ENCODE measurements at places on chromosomes 1 and 21. TPM values are rescaled to one million over a fixed set of nuclear protein-coding genes. Genes with fewer than 3 reads are reported as not detected.
A peak's percentile ranks its signal among the peaks of the same experiment; 100 is the strongest.

- ATAC-seq = peak; percentile 65
Measured at GRCh38 chr1:64505232-64505943, 35.5 kb downstream of the CACHD1 start.

GRCh38 chr1:214216779-214217178 lies 64.2 kb upstream of the SMYD2 start:
- ATAC-seq = peak; percentile 90

BTBD8 gene
- total RNA-seq = 1.8 TPM

ERICH3 gene
- not detected for total RNA-seq

CAPN9 gene
- not detected for total RNA-seq

All from esophagus mucosa (tissue), 1 donor.